NCI-H446 (cell line): ENCODE measurements at places on chromosomes 1 and 21.

- peak; percentile 7 for DNase-seq
Observed at GRCh38 chr1:43267291-43267805, 2.4 kb upstream of the TMEM125 start.

DNA sequence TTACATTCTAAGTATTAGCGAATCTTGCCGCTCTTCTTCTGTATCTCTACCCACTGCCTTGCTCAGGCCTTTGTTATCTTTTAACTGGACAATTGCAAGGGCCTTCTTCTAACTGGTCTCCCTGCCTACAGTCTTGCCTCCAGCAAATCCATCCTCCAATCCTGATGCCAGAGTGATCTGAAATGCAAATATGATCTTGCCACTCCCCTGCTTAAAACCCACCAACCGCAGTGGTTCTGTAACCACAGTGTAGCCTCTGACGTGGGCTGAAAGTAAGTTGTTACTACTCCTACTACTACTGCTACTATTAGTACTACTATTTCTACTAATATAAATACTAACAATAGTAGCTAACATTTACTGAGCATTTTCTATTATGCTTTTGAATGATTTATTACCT lies 12.4 kb downstream of the MOV10 start:
- DNase-seq, result no peak

- no peak for DNase-seq
Observed at GRCh38 chr1:116257836-116258235, 115.2 kb upstream of the ATP1A1 start.

DNA sequence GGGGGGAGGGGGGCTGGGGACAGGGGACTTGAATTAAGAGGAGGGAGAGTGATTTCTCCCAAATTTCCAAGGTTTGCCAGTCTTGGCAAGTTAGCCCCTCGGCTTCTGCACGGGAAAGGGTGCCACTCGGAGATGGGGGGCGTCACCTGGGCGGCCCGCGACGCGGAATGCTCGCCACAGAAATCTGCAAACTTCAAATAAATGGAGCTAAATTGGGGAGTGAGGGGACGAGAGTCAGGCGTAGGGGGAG lies 885 bp upstream of the SSBP3 start:
- no peak for DNase-seq

DNA sequence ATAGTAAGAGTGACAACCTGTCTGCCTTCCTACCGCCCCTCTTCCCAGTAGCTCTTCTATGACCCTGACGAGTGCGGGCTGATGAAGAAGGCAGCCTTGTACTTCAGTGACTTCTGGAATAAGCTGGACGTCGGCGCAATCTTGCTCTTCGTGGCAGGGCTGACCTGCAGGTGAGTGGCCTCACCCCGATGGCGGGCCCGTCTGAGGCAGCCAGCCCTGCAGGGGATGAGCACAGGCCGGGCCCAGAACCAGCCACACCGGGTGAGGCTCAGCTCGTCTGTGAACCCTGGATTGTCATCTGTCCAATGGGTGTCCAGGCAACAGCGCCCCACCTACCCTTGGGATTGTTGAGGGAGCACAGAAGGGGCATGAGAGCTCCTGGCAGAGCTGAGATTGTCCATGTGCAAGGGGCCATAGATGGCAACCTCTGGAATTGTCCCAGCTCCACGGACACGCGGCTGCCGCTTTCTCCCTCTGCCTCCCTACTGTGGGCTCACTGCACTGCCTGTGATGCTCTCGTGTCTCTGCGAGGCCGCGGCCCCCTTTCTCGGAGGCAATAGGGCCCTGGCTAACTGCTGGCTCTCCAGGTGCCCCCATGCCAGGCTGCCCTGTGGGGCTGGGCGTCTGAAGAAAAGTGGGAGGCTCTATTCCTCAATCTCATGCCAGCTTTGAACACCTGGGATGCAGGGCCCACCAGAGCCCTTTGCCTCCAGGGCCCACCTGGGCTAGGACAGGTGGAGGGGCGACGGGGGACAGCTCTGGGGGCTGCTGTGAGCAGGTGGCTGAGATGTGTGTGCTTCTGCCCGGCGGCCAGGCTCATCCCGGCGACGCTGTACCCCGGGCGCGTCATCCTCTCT lies 50.0 kb upstream of the LRRC3 start:
- DNase-seq, result no peak
